Right forelimb (tissue), 1 donor: ENCODE measurements at places on chromosomes 3 and 15.
A peak's percentile ranks its signal among the peaks of the same experiment; 100 is the strongest.

DNA sequence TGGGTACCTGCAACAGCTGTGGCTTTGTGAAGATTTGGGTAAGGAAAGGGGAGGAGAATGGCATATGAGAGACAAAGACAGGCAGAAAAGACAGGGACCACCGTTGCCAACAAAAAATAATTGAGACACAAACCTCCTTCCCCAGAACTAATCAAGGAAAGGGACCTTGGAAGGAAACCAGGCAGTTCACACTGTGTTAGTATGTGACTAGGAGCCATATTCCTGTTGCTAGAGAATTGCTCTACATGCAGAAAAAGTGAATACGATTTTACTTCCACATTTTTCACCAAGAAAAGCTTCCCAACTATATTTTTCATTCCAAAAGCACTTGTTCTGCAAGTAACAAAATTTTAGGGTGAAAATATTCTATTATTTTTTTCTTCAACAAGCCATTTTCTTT, 393.7 kb upstream of the ADAMTS9 start:
- no peak for DNase-seq

GRCh38 chr15:25741256-25741580, 121.9 kb downstream of the ATP10A start:
- DNase-seq, result no peak

GRCh38 chr3:49017971-49018706, at the start of gene DALRD3:
DALRD3 (minus strand) TSS chr3:49018580; CDS start chr3:49018564, 16 bp downstream.
- DNase-seq, result peak; percentile 78

GRCh38 chr3:43307226-43307625, 20.9 kb downstream of the SNRK start:
- DNase-seq, result no peak

GRCh38 chr3:79810092-79810491, 42.3 kb upstream of the ROBO1 start:
- DNase-seq, result no peak

- DNase-seq, result no peak
These were observed 250.6 kb downstream of the NR1D2 start for GRCh38 chr3:24195504-24196230.

DNA sequence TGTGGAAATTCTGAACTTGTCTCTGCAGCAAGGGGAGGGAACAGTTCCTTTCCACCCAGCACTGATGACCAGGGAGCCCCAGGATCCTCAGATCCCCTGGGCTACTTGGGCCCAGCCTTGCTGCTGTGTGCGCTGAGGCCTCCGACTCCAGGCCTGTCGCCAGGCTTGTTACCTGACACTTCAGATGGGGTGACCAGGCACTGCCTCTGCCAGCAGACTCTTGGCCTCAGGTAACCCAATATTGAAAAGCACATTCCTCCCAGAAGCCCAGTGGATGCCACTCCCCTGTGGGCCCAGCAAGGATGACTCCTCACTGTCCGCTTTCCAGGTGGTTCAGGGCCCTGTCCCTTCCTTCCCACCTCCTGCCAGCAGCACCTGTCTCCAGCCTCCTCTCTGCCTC, 3.5 kb upstream of the PLA2G4E start:
- DNase-seq, result no peak

DNA sequence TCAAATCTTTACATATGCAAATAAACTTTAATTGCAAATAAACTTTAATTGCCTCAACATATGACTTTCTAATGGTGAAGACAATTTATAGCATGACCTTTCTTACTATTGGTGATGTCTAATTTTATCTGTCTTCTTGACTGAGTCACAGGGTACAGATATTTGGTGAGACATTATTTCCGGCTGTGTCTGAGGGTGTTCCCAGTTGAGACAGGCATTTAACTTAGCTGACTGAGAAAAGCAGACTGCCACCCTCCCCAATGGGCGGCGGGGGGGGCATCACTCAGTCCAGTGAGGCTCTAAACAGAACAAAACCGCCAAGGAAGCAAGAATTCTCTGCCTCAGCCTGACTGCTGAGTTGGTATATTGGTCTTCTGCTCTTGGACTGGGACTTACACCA, 160.0 kb downstream of the TBL1XR1 start:
- DNase-seq, result no peak

DNA sequence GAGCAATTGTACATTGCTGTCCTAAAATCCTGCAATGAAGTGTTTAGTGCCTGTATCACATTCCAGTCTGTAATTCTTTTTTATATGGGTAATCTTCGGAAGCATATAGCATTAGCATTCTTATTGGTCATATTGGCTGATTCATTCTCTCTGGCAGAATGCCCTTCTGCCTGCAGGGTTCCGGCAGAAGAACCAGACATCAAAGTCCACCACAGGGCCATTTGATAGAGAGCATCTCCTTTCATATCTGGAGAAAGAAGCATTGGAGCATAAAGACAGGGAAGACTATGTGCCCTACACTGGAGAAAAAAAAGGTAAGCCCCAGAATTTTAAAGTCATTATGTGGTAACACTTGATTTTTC, 39.6 kb downstream of the TMOD3 start:
- no peak for DNase-seq

GRCh38 chr3:72086743-72087087, 301.8 kb upstream of the PROK2 start:
- no peak for DNase-seq

DNA sequence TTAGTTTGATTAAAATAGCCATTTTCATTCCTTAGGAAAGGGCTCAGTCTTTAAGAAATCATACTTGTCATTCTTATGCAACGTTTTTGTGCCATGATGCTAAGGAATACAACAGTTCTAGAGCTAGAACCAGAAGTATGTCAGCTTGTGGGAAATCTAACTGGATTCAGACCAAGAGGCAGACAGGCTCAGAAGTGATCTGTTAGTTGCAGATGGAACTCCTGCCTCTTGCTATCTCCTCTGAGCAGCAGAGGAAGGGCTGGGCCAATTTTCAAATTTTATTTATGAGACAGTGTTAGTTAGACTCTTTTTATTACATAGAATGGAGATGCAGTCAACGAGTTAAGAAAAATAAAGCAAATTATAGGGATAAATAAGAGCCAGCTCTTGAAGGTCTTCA, 48.5 kb upstream of the RYR3 start:
- no peak for DNase-seq

GRCh38 chr15:100663915-100664281, 61.5 kb downstream of the ASB7 start:
- DNase-seq, result no peak

DNA sequence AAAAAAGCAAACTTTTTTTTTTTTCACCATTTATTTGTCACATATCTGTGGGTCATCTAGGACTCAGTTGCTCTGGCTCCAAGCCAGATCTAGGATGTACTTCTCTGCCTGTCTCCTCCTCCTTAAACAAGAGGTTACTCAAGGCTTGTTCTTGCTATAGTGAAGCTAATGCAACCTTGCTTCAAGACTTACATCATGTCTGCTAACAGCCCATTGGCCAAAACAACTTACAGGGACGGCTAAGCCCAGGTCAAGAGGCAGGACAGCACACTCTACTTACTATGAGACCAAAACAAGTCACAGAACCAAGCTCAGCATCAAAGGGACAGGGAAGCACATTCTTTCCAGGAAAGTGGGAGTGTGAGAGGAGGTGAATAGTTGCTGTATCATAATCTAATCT, 123.8 kb upstream of the BNIP2 start:
- no peak for DNase-seq

GRCh38 chr3:116886202-116886893, 176.8 kb downstream of the TUSC7 start:
- no peak for DNase-seq

- DNase-seq, result no peak
These were observed 392.2 kb downstream of the KCNH8 start for GRCh38 chr3:19540464-19540863.

DNA sequence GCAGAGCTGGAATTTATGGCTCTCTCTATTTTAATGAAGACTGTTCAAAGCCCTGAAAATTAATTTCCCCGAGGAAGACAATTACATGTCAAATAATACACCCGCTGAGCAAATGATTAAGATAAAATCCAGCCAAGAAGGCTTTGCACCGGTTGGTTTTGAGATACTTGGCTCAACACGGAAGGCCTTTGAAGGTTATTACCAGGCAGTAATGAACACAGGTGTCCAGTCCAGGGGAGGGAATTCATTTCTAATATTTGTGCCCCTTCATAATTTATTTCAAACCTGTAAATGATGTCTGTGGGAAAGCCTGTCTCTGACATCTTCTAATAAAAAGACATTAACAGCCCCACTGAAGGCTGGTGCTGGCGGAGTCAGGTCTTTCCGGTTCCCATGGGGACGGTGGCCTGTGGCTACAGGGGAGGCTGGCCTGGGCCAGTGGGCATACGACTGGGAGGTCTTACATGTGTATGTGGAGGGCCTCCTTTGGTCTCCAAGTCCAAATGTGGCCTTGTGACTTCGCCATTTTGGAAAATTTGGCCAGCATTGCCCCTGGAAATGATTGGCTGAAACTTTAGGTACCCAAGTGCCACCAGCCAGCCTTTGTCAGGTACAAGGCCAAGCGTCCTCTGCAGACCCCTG, 49.9 kb upstream of the IQSEC1 start:
- DNase-seq, result peak; percentile 5

DNA sequence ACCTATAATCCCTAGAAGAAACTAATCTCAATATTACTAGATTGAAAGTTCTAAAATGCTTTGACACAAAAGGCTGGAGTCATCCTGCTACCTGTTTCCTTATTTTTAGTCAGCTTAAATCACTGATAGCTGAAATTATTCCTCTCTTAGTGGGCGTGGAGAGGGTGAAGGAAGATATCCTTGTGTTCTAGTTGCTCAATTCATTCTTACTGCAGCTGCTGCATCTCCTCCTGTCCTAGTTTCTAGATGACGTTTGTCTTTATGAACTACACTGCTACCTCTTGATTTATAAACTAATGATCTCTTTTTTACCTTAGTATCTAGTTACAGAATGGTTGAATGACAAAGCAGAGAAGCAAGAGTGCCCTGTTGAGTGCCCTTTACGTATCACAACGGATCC, 50.7 kb downstream of the SETD5 start:
- no peak for DNase-seq
